ENCODE measurements at places on chromosomes 2 and 18.

GRCh38 chr2:119293254-119293653 is 69.6 kb downstream of the STEAP3 start:
- no peak for DNase-seq

DNA sequence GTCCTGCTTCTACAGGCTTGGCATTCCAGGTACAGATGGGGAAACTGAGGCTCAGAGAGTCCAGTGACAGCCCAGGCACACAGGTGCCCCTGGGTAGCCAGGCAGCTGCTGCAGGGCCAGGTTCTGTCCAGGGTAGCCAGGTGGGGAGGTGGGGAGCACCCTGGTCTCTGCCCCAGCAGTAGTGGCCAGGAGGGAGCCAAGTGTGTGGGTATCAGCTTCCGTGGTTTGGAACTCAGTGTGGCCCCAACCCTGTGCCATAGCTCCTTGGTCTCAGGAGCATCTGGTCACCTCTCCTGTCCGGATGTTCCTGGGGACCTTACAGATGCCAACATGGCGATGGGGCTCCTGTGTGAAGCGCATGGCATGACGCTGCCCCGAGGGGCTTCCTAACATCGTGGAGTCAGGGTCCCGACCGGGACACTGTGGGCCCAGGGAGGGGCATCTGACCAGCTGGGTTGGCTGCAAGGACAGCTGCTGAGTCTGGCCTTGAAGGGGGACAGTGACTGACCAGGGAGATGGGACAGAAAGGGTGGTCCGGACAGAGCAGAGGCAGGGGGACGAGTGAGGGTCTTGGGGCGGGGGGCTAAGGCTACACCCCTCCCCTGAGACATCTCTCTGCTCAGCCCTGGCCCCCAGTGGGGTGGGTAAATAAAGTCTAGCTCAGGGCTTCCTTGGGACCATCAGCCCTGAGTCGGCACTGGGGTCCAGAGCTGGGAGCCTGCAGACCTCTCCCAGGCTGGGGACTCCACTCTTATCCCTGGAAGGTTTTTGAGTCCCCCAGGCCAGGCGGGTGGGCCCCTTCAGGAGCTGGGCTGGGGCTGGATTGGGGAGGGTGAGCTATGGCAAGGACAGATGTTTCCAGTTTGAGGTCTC is 76.0 kb upstream of the SMAD7 start:
- no peak for DNase-seq

DNA sequence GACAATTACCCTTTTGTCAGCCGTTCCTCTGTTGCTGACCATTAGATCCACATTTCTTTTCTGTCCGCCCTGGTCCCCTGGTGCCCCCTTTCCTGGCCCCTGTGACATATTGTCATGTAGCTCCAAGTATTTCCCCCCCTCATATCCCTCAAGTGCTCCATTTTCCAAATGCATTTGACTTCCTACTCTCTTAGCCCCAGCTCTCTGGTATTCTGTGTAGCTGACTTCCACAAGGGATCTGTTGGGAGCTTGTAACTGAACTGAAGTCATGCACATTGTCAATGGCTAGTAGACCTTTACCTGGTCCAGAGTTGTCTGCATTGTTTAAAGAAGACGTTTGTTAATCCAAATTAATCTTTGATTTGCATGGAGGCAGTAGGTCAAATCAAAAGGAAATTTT is 34.8 kb downstream of the LIPG start:
- no peak for DNase-seq

DNA sequence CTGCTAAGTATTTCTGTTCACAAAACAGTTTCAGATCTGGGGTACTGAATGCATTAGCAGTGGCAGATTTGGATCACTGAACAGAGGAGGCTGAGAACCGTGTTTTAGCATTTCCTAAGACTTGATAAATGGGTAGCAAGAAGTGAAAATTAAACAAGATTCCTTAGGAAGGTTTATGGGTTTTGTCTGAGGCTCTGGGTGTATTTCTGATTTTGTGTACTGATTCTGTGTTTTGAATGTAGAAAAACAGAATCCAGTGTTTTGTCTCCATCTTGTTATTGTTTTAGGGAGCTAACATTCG is 1.4 kb downstream of the FAM117B start:
- no peak for DNase-seq

- no peak for DNase-seq
These were observed 30.9 kb downstream of the MBP start for GRCh38 chr18:77101410-77102258.

GRCh38 chr18:50842846-50843245 is 23.0 kb upstream of the MRO start:
- no peak for DNase-seq

DNA sequence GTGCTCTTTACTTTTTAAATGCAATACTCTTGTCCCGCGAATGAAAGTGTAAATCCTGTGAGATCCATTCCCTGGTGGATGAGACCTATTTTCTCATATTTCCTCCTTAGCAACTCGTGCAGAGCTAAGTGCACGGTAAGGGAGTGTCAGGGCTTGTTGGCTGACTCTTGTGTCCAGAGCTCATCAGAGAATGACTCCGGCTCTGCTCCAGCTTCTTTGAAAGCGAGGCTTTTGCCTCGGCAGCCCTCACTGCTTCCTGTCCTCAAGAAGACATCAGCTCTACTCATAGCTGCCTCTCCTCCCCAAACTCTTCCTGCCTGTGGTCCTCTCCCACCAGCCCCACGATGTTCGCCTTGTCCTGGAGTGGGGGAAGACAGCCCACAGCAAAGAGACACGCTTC is 70.7 kb downstream of the LIPG start:
- no peak for DNase-seq

- DNase-seq, result no peak
These were observed 25.1 kb downstream of the ASXL2 start for GRCh38 chr2:25853038-25853638.

- peak; percentile 30 for DNase-seq
These were observed at the start of gene ANKRD29 for GRCh38 chr18:23662309-23663263. ANKRD29 (minus strand) TSS chr18:23662911; CDS start chr18:23662730, 181 bp downstream.

DNA sequence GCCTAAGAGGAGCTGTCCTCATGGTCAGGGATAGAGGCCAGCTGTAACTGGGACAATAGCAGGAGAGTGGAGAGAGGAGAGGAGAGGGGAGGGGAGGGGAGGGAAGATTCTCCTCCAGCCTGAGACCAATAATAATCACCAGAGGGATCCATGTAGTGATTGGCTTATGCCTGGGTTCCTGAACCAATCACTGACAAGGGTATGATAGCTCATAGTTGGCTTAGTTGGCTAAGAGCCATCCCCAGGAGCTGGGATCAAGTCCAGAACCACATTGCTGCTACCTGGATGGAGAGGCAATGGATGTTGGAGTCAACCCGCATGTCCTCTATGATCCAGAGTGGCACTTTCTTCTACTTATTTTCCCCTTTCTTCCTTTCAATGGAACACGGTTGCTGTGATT is 7.7 kb upstream of the ST8SIA5 start:
- DNase-seq, result no peak

DNA sequence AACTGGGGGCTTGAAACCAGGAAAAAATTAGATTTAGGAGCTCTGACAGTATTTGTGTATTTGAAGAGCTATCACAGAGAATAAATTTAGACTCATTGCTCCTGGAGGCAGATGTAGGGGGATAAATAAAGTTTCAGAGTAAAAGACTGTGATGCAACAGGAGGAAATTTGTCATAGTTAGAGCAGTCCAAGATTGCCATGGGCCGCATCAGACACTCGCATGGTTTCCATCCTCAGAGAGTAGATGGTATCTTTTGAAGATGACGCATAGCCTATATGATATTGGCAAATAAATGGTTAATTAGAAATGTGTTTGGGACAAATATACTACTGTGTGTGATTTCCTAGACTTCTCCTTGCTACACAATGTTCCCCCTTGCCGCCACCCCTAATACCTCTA is 170.5 kb downstream of the FTCDNL1 start:
- no peak for DNase-seq

- DNase-seq, result no peak
These were observed 530.7 kb downstream of the CBLN2 start for GRCh38 chr18:72013427-72013850.

DNA sequence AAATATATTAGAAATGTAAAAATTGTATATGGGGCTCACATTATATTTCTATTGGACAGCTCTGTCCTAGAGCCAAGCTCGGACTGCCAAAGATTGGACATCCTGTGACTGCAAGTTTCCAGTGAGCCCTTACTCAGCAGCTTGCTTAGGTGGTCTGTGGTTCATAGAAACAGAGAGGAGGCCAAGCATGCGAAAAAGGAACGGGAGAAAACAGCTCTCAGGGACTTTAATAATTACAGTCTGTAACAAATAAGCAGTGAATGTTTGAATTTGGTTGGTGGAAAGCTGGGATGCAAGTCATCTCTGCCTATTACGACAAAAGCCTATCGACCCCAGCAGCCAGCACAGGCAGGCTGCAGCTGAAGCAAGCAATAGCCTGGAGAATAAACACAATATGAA is 35.6 kb downstream of the WIPF1 start:
- DNase-seq, result no peak

DNA sequence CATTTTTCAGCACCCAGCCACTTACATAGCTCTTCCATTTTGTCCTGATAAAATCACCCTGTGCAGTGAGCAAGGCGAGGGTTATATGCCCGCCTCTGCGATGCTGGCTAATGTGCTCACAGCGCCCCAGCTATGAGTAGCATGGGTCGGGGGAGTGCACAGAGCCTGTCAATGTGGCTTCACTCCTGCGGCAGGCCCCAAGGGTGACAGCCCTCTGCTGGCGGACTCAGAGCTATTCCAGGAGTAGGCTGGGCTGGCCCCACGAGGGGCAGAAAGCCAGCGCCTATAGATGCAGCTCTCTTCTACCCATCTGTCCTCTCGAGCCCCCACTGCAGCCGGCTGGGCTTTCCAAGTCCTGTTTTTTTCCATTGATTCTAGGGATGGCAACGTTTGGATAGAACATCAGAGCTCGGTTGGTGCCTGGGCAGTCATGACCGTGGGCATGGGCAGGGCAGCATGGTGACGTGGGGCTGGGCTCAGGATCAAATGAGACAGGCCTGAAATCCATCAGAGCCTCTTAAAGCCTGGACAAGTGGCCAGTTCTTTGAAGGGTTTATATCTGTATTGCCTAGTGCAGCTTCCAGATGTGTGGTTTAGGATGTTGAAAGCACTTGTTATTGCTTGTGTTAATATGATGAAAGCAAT is 134.7 kb downstream of the MCFD2 start:
- DNase-seq, result no peak

GRCh38 chr2:17000184-17000482 is 334.5 kb upstream of the CYRIA start:
- no peak for DNase-seq

GRCh38 chr2:172246649-172247048 is 143.9 kb upstream of the DLX2 start:
- no peak for DNase-seq

DNA sequence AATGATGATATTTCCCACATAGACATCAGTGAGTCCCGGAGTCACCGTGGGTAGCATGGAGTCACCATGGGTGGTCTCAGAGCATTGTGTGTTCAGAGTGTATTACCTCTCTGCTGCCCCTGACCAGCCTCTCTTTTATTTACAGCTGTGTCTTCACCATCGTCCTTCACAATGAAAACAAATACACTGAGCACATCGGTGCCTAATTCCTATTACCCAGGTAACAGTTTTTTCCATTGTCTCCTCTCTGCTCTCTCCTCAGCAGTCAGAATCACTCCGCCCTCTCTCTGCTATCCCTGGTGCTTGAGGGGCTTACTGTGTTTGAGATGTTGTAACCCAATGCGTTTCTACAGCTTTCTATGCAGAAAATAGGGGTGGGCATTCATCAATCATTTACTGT is 361.5 kb upstream of the RAB12 start:
- no peak for DNase-seq

GRCh38 chr2:240459401-240460252 is 24.2 kb downstream of the GPC1 start:
- no peak for DNase-seq

DNA sequence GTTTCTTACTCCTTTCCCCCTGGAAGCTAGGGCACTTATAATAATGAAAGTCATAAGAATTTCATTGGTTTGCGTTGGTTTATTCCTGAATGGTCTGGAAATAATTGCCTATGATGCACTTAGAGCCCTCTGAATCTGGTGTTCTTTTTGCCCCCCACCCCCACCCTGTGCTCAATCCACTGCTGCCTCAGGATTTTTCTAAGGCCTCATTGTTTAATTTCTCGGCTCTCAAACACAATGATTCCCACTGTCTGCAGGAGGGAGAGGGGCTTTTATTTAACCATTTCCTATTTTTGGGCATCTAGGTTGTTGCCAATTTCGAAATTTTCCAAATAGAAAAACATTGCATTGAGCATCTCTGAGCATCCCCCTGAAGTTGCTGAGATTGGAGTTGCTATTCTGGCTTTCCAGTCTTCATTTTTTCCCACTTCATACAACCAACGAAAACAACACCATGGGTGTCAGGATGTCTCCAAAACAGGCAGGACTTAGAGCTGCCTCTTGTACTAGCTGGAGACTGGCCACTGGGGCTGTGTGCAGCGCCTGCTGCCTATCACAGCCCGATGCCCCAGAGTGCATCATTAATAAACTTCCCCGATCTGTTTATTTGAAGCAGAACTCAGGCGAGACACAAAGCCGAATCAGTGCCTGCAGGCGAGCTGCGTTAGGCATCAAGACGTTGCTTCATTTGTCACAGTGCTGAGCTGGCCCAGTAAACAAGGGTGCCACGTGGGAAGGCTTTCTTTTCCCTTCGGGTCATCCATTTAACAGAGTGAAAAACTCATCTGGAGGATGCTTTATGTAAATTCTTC is 1.8 kb upstream of the PCARE start:
- DNase-seq, result no peak

DNA sequence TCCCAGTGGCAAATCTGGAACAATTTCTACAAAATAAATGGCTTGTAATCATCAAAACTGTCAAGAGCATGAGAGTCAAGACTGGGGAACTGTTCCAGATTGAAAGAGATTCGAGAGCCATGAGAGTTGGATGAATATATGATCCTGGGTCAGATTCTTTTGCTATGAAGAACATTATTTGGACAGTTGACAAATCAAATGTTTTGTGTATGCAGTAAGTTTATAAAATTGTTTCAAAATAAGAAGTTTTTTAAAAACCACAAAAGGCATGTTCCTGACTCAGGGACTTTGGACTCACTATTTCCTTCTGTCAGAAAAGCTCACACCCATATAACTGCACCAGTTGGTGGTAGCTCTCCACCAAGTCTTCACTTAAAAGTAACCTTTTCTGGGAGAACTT is 38.5 kb downstream of the ROCK2 start:
- DNase-seq, result no peak

DNA sequence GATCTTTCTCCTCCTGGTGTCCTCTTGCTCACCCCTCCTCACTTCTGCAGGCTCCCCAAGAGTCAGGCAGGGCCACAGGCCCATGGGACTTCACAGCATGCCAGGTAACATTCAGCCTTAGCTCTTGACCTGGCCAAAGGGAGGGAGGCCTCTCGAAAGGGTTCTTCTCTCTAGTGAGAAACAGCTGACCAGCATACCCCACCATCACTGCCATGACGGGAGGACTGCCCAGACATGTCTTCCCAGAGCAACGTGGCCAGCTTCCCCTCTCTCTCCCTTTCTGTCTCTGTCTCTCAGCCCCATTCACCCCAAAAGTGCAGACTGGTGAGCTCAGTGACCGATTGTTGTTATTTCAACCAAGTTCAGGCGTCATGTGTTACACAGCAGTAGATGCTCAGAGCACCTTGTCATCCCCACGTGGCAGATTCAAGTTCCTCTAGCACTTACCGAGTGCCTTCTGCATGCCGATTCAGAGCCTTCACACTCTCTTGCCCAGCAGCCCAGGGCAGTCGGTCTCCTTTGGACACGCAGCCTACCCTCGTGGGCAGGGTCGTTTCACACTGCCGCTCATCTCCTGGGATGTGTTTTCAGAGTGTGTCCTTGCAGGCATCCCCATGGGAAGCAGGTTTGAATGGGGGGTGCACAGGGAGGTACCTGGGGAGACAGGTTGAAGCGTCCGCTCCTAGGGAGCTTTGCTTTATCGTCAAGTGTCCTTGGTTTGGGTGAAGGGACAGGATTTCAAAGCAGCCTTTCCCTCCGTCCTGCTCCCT is 259.9 kb downstream of the NDUFA10 start:
- no peak for DNase-seq

Data from activated T-helper 1 cell treated with Interleukin-2 at 50 U/mL for 16 hours (primary cell).